ENCODE measurements at places on chromosomes 7 and 10. TPM values are rescaled to one million over a fixed set of nuclear protein-coding genes. Genes with fewer than 3 reads are reported as not detected.

Gene PAX4
- not detected for total RNA-seq

Gene TAF5
- total RNA-seq = 10.0 TPM

DNA sequence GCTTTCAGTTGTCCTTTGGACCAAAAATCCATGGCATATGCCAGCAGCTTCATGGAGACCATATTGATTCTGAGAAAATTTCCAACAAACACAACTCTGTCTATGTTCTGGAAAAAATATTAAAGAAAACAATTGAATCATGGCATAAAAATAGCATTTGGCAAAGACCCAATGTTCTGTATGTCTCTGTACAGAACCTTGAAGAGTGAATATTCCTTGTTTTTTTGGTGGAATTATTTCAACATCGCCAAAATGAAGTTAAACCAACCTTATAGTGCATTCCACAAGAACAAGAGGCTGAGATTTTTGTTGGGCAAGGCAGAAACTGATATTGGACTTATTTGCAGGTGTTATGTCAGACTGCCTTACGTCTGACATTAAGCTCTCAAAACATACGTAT, 53.3 kb upstream of the SLC16A12 start:
- no peak for DNase-seq

- DNase-seq = no peak
Measured at GRCh38 chr10:48951707-48952106, 12.1 kb upstream of the LRRC18 start.

GRCh38 chr7:8092140-8092539, 123.5 kb downstream of the GLCCI1 start:
- no peak for DNase-seq

Gene PRSS37
- not detected for total RNA-seq

DNA sequence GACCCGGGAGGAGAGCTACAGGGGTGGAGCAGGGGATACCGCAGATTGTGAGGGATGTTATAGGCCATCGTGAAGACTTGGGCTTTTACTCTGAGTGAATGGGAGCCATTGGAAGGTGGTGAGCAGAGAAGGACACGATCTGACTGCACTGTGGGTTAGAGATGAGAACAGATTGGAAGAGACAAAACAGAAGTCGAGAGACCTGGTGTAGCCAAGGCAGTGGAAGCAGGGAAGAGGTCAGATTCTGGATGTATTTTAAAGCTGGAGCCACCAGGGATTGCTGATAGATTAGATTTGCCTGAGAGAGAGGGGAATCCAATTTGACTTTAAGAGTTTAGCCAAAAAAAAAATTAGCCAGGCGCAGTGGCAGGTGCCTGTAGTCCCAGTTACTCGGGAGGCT, 21.6 kb upstream of the EEPD1 start:
- no peak for DNase-seq

Measured in activated naive CD4-positive, alpha-beta T cell treated with anti-CD3 and anti-CD28 coated beads, Interleukin-2, amount 50 U/mL, for 72 hours (primary cell).